H9 (cell line): ENCODE measurements at places on chromosomes 2 and 18.

DNA sequence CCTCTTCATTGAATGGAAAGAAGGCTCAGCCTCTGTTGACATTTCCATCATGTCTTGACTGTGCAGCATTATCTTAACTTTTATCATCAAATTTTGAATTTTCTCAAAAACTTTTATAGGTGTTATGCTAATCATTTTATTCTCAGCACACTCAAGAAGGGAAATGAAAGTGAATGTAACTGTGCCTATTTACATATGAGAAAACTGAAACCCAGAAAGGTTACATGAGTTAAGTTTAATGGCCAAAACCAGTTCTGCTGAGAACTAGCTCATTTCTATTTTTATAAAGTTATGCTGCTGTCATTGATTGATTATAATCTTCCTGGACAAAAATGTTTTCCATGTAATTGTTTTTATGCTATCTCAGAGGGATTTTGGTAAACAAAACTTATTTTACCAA is 618.8 kb upstream of the NRXN1 start:
- DNase-seq = no peak

DNA sequence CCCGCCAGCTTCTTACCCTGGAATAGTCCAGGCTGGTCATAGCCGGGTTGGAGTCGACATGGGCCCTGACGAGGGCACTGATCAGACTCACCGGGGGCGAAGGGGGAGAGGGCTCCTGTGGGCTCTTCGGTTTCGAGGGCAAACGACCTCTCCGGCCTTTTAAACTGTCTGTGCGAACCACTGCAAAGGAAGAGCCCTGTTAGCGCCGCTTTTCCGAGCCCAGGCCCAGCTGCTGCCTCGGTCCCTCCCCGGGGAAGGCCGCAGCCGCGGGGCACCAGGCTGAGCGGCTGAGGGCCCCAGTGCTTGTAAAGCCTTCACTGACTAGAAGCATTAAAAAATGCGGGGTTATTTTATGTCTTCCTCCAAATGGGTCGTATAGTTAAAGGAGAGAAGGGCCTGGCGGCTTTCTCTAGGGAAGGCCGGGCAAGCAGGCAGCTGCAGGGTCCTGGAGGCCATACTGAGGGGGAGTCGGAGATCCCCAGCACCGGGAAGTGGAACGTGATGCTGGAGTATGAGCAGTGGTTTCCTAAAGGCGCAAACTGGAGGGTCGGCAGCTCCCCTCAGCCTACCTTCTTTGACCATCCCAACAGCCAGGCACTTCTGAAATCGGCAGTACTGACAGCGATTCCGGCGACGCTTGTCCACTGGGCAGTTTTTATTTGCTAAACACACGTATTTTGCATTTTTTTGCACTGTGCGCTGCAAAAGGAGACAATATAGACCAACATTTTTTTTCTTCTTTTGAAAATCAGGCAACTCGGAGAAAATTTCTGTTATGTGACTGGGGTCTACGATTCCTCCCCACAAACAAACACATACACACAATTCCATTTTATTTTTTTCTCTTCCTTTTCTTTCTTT is 4.5 kb downstream of the NR4A2 start:
- DNase-seq = no peak

DNA sequence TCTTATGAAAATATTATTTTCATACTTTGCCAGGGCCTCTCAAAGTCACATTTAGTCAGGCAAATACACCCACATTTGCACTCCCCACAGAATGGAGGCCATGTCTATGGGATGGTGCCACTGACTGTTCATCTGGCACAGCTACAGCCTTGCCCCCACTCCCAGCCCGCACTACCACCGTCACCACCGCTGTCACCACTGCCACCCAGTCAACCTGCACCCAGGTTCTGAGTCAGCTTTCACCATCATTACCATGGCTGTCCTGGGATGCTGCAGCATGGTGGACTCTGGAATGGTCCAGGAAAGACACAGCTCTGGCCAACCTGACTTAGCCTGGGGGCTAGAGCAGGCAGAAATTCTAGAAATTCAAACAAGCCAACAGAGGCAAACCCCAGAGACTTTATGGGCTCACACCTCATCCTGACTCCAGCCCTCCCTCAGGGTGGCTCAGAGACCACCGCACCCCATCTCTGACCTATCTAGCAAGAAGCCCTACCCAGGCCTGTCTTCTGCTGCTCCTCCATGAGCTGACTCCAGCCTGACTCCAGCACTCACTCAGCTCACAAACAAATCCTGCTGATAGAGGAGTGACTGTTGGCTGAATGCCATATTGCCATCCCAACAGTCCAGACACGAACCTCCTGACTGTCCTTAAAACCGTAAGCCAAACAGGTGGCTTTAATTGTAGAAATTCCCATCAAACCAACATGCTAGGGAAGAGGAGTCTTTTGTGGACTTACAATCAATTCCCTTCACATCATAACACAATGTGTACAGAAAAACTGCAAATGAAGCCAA is 28.0 kb downstream of the DNER start:
- DNase-seq = no peak

- DNase-seq = no peak
These were observed 14.9 kb upstream of the IL1R2 start for GRCh38 chr2:101976891-101977290.

- DNase-seq = no peak
These were observed 294.7 kb downstream of the LNPK start for GRCh38 chr2:175707322-175707721.
